ENCODE measurements at places on chromosomes 2 and 18.

DNA sequence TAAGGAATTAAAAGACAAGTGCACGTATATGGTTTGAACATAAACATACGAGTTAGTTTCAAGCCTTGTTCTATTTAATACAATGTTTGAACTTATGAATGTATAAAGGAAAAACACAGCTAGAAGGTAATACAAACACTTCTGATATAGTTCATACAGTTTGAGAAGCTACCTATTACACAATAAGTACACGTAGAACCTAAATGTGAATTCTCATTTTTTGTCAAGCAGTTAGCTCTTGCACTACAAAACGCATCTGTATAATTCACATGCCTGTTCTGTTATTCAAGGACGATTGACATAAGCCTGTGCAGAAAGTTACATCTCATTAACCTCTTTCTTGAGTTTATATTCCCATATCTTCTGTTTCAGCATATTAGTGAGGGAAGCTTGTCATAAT is 2.7 kb downstream of the LRP1B start:
- DNase-seq: no peak

DNA sequence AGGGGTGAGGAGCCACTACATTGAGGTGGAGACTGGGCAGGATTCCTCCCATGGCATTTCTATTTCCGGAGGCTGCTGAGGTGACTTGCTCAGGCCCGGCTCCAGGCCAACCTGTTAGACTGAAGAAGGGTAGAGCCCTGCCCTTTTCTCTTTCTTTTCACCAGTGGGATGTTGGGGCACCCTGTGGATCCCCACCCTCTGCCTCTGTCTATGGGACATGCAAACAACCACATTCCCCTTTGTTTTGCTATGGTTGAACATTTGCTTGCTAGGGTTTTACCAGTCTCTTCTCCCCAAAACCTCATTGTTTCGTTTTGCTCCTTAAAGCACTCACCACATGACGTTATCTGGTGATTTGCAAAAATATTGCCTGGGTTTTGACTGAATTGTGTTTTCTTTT is 183.3 kb downstream of the ARL4C start:
- DNase-seq: no peak

- peak; percentile 87 for DNase-seq
Observed at GRCh38 chr2:238290091-238290509, 1.7 kb upstream of the PER2 start.

GRCh38 chr2:11017921-11018320 is 106.2 kb downstream of the KCNF1 start:
- no peak for DNase-seq

DNA sequence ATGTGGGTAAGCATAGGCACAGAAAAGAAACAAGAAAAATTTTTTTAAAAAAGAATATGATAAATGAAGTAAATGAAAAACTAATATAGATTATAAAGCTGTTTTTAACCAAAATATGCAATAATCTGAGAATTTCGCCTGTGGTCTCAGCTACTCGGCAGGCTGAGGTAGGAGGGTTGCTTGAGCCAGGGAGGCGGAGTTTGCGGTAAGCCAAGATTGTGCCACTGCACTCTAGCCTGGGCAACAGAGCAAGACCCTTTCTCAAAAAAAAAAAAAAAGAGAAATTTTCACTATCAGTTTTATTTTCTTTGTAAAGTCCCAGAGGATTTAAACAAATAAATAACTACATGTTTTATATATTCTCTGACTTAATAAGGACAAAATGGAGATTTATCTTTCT is 47.3 kb downstream of the DHX57 start:
- DNase-seq: no peak

DNA sequence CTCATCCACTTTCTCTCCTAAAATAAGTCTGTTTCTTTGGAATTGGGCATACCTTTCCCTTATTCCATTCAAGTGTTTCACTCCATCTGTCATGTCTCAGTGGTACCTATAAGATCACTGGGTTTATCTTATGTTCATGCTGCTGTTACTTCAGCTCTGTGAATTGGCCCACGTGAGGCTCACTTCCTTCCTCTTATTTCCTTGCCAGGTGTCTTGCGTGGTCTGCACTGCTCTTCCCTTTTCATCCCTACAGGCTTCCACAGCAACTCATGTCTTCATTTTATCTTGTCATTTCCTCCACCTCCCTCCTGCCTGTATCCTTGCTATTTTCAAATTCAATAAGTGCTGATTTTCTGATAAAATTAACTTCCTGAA is 159.1 kb upstream of the ALPP start:
- DNase-seq: no peak

DNA sequence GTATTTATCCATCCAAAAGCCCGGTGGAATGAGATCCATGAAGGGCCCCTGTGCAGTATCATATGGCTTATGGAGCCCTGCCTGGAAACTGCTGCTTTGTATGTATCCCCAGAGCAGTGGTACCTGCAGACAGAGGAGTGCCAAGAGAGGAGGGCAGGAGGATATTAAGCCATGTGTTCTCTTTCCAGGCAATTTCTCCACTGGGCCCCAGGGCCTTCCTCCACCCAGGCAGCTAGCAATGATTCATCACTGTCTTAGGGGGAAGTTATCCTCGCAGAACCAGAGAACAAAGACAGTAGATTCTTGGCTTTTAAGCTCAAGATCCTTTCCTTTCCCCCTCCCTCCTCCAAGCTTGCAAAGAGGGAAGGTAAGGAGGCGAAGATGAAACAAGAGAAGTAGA is 98.1 kb downstream of the LRRC30 start:
- peak; percentile 25 for DNase-seq

DNA sequence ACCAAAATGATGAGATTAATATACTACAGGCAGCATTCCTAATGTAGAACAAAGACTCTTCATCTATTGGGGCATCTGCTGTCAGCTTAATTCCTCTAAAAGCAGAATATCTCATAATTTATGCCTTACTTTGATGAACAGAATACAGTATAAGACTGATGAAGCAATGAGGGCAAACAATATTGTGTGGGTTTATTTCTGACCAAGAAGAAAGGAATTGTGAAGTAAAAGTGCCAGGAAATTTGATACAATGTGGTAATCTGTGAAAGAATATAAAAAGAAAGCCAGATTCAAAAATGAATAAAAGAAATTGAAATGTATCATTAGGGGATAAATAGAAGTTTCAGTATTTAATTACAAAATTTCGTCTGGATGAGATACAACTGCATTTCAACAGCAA is 78.8 kb upstream of the TTC21B start:
- no peak for DNase-seq

DNA sequence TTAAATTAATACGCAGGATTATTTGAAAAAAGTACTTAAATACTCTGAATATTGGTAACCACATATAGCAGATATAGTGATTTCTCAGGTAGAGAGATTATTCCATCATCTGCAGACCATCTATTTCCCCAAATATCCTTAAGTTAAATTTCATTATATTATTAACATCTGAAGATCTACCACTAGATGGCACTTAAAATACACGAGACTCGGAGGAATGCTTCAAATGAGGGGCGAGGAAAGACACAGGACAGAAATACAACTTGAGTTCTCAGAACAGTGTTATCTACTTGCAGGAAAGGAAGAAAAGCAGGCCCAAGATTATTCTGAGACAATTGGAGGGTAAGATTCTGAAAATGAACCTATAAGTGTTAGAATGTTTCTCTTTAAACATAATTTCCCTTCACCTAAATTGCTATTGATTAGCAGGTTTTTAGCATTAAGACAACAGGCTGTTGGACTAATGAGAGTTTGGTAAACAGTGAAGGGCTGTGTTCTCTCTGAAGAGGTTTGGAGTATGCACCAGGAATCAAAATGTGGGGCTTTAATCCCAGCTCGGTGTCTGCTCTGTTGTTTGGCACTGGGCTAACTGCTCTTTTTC is 76.9 kb upstream of the GCFC2 start:
- peak; percentile 72 for DNase-seq

DNA sequence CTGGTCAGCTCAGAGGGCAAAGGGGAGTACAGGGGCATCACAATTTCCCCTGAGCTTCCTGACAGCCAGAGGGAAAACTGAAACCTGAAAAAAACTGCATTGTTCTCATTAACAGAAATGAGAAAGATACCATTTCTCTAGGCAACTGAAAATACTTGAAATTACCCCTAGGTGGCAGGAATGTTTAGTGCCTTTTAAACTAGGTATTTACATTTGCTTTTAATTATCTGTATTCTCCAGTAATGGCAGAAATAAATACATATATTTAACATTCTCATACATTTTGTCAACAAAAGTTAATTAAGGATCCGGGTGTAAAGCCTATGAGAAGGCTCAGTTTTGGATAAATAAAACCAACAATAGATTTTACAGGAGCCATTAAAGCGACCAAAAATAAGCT is 34.5 kb downstream of the RPL31 start:
- peak; percentile 54 for DNase-seq

GRCh38 chr2:212489719-212490346 is 48.8 kb downstream of the ERBB4 start:
- DNase-seq: no peak

GRCh38 chr2:128808462-128809258 is 490.0 kb upstream of the HS6ST1 start:
- no peak for DNase-seq

DNA sequence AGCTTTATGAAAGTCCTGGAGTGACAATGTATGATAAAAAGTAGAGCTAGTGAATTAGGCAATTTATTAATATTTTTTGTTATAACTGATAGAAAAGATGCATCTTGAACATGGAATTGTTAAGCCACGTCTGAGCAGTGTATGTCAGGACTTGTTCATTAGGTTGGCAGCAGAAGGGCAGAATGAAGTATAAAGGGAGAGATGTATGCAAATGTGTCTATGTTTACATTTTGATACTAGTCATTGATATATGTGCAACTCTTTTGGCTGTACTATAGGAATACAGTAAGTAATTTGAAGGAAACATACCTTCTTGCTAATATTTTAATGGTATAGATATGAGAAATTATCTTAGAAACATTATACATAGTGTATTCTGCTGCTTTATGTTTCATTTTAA is 49.0 kb upstream of the TMEM247 start:
- DNase-seq: no peak

- DNase-seq: no peak
Observed at GRCh38 chr2:153488072-153488471, 9.5 kb upstream of the RPRM start.

GRCh38 chr2:190405070-190405469 is 3.1 kb upstream of the MFSD6 start:
- no peak for DNase-seq

GRCh38 chr2:46825231-46825938 is 90.2 kb downstream of the MCFD2 start:
- no peak for DNase-seq

DNA sequence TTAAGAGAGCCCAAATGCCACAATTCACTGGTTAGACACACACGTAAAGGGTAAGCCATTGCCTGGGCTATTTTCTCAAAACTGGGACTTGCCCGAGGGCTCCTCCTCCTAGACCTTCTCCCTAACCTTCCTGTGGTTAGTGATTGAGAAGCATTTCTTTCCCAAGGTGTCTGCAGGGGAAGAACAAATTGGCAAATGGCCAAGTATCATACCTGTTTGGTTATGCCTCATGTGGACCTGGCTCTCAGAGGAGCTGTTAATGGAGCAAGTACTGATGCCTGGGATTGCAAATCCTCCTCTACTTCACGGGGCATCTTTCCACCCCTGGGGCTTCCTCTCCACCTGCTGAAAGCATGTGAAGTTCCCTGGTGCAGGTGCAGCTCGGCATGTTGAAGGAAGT is 187.5 kb upstream of the CYRIA start:
- DNase-seq: no peak

DNA sequence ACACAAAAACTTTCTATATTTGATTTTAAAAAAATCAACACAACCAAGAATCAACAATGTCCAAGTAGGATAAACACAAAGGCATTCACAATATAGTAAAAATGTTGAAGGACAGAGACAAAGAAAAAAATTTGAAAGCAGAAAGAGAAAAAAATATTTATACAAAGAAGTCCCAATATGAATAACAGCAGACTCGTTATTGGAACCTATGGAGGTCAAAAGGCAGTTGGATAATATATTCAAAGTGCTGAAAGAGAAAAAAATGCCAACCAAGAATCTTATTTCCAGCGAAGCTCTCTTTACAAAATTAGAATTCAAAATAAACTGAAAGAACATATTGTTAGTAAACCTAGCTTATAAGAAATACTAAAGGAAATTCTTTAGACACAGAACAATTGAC is 859.5 kb downstream of the LRP1B start:
- DNase-seq: no peak

- DNase-seq: no peak
Observed at GRCh38 chr18:8868276-8868675, 162.9 kb downstream of the MTCL1 start.

All from SK-MEL-5 (cell line).